ENCODE measurements at places on chromosomes 5 and 9. TPM values are rescaled to one million over a fixed set of nuclear protein-coding genes. Genes with fewer than 3 reads are reported as not detected.

The SPINK4 gene
- total RNA-seq = not detected

The TTC39B gene
- 9.7 TPM for total RNA-seq

The C5orf58 gene
- not detected for total RNA-seq

The LRRC19 gene
- total RNA-seq = not detected

The INSL4 gene
- total RNA-seq = not detected

The FOXD4 gene
- not detected for total RNA-seq

The F2R gene
- total RNA-seq = 85.7 TPM

The TYRP1 gene
- total RNA-seq = 0.90 TPM

DNA sequence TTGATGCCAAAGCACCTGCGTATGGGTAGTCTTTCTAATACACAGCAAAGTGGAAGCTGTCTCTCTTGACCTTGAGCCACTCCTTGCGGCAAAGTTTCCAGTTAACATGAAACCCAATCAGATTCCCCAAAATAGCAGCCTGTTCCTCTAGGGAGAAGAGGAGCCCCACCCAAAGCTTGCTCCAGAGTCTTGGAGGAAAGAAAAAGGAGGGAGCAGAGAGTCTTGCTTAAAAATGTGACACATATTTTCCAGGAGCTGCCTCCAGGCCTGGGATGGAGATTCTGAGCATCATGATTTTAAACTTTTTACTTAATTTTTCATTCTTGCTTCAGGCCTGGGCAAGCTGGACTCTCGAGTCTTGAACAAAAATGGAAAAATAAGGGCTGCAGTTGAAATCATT is 223.5 kb upstream of the TNC start:
- no peak for DNase-seq

DNA sequence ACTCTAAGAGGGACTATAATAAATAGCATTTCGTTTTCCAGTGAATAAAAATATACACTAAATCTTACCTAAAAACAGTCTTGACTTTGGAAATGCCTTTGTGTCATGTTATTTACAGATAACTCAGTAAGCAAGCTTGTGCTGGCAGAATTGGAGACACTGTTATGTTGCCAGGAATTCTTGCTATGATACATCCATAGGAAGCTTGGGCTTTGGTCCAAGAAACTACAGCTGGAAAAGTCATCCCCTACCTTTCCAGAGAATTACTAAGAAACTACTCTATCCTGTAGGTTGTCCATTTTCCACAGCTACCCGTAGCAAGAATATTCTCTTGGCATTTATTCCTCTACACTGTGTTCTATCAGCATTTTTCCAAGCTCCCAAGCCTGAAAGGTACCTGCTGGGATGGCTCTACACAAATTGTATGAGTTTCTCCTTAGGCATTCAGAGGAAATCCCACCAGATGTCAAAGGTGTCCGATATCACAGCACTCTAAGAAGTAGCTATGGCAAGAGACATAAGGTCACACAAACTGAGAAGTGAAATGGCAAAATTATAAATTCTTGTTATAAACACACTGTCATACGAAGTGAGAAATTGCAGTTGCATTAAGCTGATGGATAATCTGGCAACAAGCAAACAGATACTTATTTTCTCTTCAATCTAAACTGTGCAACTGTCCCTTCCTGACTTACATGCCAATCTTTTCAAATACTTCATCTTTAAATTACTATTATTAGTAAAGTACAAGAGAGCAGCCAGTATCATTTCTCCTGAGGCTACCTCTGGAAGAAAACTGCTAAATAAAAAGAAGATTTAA is 68.5 kb downstream of the MCTP1 start:
- DNase-seq = no peak

DNA sequence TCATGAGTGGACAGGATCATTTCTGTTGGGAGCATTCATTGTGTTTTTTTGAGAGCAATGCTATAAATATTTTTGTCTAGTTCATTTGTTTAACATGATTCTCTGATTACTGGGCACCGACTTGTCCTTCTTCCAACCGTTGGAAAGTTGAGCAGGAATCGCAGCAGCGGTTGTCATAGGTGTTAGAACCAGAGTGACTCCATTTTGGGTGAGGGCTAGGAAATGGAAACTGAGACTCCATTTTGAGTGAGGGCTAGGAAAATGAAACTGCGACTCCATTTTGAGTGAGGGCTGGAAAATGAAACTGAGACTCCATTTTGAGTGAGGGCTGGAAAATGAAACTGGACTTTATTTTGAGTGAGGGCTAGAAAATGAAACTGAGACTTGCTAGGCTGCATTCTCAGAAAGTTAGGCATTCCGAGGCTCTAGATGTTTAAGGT is 100.6 kb downstream of the ICE1 start:
- peak; percentile 35 for DNase-seq

DNA sequence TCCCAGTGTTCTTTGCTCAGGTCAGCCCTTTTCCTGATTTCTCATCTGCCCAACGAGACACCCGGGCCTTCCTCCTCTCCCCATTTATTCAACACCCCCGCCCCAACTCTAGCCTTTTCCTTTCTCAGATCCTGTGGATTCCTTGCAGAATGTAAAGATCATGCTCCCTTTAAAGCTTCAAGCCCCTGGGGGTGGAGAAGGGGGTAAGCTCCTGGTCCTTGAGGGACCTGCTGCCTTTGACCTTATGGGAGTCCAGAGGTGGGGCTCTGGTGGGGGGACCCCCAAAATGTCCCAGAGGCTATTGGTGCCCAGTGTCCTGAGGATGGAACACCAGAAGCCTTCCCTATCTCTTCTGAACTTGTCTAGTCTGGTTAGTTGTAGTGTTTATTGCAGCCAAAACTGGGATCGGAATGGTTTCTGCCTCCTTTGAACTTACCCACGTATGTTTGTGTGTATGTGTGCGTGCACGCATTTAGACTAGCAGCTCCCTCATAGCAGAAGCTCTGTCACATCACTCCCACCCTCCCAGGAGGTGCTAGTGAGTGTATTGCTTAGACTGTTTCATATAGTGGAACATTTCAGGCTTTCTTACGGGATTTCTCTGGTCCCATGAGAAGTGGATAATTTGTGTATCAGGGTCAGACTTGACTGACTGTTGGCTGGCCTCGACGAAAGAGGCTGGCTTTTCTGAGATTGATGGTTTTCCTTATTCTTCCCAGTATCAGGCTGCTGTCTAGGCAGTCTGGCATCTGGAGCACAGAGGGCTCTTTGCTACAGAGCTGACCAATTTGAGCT is 1.1 kb downstream of the GALNT10 start:
- DNase-seq = peak; percentile 59

DNA sequence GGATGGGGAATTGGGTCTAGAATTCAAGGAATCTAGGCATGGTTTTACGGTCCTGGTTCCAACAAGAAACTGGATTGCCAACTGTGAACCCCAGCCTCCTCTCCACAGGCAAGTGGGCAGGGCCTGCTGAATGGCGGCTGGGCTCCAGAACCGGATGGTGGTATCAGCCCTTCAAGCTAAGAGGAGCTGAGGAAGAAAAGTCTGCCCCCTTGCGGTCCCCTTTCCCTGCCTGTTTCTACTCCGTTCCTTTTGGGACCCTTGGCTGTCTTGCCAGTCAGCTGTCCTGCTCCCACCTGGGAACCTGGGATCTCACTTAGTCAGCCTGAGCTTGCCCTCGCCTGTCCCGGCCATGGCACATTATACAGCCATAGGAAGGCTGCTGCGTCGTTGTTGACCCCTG is 234.4 kb upstream of the DAPK1 start:
- no peak for DNase-seq

GRCh38 chr9:96417661-96418082 is 498 bp downstream of the ZNF367 start:
- no peak for DNase-seq

DNA sequence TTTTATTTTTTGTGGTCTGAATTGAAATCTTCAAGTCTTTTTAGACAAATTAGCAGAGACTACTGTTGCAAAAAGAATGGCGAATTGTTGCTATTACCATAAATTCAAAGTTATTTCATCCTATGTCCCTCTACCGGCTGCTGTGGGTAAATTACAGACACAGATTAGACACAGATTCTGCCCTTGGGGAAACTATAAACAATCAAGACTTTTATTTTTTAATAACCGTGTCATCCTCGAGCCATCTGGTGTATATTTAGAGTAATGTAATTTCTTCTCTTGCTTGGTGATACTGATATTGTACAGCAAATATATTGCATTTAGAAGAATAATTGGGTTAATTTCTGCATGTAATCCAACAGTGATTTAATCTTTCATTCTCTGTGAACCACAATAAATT is 228.0 kb upstream of the ADAMTSL1 start:
- peak; percentile 27 for DNase-seq

- DNase-seq = peak; percentile 91
Observed at GRCh38 chr9:134642385-134643181, 980 bp downstream of the COL5A1 start.

- peak; percentile 70 for DNase-seq
Observed at GRCh38 chr9:36597412-36598178, 24.9 kb downstream of the MELK start.

GRCh38 chr5:170067574-170068170 is 38.0 kb upstream of the FOXI1 start:
- no peak for DNase-seq

GRCh38 chr9:100294341-100294740 is 58.4 kb downstream of the TEX10 start:
- peak; percentile 65 for DNase-seq

DNA sequence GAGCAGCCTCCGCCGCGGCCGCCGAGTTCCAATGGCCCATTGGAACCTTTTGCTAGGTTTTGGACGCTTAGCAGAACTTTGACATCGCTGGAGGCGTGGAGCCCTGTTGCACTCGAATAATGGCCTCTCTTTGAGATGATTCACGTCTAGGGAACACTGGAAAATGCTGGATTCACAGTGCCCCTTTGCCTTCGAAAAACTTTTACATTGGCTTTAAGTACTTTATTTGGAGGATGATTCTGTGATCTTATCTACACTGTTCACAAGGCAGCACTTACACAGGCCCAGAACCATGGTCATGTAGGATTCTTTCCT is 536 bp upstream of the PPIC start:
- no peak for DNase-seq

DNA sequence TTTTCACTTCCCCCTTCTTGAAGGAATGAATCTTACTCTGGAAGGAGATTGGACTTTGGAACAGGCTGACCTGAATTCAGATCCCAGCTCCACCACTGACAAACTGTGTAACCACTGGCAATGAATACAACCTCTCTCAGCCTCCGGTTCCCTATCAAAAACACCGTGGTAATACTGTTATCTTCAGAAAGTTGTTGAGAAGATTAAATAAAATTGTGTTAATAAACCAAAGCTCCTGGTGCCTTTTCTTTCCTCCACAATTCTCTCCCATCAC is 99.7 kb upstream of the RAI14 start:
- DNase-seq = no peak

GRCh38 chr5:135210286-135211055 is 176.4 kb upstream of the PITX1 start:
- DNase-seq = no peak

- no peak for DNase-seq
Observed at GRCh38 chr9:95048225-95049087, 269.1 kb downstream of the FANCC start.

DNA sequence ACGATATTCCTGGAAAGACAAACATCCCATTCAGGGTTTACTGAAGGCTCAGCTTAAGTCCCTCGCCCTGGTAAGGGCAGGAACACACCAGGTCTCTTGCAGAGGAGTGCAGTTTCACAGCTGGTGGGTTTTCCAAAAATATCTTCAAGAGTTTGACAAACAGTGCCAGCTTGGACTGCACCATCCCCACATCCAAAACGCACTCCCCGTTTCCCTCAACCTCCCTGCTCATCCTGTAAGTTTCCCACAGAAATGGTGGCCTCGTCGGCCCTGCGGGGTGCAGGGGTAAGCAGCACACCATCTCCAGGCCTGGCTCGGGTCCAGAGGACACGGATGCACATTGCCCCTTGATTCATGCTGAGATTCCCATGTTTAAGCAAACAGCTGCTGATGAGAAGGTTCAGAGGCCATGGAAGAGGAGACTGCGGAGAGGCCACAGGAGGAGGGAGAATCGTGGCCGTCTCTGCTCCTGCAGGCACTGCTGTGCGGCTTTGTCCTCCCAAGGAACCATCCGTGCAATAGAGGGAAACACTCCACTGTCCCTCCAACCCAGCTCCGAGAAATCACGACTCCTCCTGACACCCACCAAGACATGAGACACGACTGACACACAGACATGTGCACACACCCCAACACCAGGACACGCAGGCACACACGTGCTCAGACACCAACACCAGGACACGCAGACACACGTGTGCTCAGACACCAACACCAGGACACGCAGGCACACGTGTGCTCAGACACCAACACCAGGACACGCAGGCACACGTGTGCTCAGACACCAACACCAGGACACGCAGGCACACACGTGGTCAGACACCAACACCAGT is 24.0 kb upstream of the SLC12A7 start:
- no peak for DNase-seq

DNA sequence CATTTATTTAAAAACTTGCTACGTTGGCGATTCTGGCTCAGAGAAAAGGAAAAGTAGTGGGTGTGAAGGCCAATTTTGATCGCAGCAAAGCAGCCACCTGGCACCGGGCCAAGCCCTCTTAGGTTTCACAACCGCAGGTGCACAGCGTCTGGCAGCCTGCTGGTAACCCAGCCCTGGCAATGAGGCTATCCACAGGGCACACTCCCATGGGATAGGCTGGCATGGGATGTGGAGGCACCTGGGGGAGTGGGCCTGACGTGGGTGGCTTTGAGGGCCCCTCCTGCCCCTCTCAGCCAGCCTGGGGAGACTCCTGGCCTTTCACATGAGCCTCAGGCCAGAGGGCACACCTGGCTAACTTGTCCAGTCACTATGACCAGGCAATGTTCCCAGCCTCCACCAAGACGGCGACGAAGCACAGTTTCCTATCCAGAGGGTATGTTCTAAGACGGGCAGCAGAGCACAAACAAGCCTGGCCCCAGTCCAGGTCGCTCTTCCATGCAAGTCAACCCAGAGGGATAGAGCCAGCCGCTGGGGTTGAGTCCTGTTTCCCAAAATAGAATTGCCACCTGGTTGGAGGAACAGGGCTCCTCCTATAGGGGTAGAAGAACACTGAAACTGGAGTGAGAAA is 19.0 kb downstream of the CMBL start:
- no peak for DNase-seq

GRCh38 chr9:128723866-128724743 is at the start of gene ZDHHC12:
TSS of gene ZDHHC12 (minus strand) at chr9:128724127. CDS start at chr9:128724093, 34 bp downstream.
- DNase-seq = peak; percentile 88

- DNase-seq = peak; percentile 29
Observed at GRCh38 chr9:124805186-124805585, 28.3 kb downstream of the OLFML2A start.

GRCh38 chr5:36724467-36725332 is 118.3 kb downstream of the SLC1A3 start:
- DNase-seq = no peak

Measured in IMR-90 (cell line).